ENCODE measurements at places on chromosomes 7 and 10.

- DNase-seq = peak; percentile 78
Measured at GRCh38 chr10:79286318-79286951, 60.8 kb upstream of the PPIF start.

GRCh38 chr7:155181768-155182167 is 111.6 kb downstream of the HTR5A start:
- DNase-seq = no peak

DNA sequence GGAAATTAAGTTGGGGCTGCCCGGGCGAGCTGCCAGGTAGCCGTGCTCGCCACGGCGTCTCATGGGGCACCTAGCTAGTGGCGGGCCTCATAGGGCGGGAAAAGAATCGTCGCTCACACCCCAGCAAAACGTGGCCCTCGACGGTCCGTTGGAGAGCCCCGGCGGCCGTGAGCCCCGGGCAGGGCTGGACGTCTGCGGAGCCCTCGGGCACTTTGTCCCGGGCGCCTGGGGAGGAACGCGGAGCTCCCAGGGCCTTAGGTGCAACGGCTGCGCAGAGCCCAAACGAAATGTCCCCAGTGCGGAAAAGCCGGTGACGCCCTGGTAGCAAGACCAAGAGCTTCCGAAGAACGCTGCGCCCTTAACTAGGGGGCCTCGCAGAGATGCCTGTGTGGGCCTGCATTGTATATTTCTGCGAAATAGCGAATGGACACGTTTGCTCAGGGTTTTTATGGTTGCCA is 866 bp upstream of the SFMBT2 start:
- DNase-seq = peak; percentile 31

DNA sequence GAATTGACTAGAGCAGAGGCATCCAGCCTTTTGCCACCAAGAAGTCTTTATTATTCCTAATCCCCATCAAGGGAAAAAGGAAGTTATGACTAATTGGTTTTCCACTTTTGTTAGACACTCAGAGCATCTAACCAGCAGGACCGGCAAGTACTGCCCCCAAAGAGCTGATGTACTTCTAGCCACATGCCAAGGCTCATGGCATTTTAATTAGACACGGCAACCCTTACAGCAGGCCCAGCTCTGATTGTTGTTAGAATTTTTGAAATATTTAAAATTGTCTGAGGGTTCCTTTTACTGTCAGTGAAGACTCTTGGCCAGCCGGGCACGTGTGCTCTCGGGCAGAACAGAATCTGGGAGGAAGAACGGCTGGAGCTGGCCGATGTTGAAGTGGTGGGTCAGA is 114.8 kb downstream of the SPAG6 start:
- DNase-seq = no peak

- DNase-seq = no peak
Measured at GRCh38 chr10:27481486-27481885, 22.6 kb upstream of the RAB18 start.

GRCh38 chr7:110600956-110601355 is 490.0 kb upstream of the LRRN3 start:
- no peak for DNase-seq

DNA sequence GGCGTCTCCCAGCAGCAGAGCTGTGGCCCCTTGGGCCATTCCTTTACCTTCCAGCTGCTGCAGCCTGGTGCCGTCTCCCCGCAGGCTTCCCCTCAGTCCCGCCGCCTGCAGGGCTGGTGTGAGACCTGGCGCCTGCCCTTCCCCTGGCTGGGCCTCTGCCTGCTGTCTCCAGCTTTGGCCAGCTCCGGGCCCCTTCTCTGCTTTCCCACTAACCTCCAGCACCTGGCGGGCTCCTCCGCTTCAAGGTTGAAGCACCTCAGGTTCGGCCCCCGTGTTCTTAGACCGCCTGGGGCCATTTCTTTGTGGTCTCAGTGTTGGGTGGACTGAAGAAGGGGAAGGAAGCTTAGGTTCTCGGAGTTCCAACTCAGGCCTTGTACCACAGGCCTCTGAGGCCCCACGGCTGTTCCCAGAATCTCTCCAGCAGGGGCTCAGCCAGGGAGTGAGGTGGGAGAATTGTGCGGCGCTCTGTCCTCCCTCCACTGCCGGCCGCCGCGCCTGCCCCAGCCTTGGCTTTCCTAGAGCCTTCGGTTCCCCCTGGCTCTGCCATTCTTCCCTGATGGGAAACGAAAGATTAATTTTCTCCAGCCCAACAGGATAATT is 30.3 kb downstream of the GBX1 start:
- DNase-seq = no peak

- no peak for DNase-seq
Measured at GRCh38 chr10:69329721-69330178, 51.5 kb downstream of the HK1 start.

DNA sequence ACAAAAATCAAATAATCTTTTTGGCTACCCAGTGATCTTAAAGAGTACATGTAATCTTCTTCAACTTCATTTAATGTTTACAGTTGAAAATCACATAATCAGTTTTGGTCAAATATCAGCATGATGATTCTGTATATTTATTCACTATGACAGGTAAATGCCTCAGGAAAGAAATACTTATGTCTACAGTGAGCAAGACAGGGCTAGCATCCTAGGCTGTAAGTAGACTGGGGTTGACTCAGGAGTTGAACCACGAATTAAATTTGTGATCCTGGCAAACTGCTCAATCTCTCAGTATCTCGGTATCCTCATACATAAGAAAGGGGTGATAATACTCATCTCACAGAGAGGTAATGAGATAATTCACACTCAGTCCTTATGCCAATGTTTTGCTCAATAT is 71.8 kb downstream of the SEMA3D start:
- DNase-seq = no peak

GRCh38 chr7:136446751-136447150 is 421.7 kb upstream of the CHRM2 start:
- no peak for DNase-seq

DNA sequence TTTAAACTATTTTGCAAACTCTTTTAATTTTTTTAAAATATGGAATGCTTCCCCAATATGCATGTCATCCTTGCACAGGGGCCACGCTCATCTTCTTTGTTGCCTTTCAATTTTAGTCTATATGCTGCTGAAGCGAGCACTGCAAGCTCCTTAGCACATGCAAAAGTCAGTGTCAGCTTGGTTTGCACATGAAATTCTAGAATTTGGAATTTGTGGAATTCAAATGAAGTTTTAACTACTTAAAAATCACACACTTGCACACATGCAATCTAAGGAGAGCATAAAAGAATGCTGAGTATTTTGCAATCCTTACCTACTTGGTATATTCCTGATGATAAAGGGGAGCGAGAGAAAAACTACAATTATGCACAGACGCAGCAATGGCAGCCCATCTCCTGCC is 78.3 kb upstream of the ATP6V0A4 start:
- no peak for DNase-seq

GRCh38 chr7:77699056-77699455 is 2.8 kb downstream of the RSBN1L start:
- no peak for DNase-seq

GRCh38 chr7:38129579-38129978 is 48.5 kb upstream of the STARD3NL start:
- DNase-seq = no peak

DNA sequence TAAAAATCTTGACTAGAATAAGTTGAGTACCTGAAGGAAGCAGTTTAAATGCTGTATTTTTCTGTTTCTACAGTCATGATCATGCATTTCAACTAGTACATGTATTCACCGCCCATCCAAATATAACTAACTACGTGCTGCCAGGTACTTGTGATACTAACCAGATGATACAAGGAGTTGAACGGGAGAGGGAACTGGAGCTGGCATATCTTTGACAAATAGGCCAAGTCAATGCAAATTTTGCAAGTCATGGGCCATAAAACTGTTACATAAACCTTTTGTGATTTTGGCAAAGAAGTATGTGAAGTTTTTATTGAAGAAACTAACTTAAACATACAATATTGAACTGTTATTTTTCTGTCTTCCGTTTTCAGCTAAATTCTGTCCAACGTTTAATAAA is 14.5 kb downstream of the NUP42 start:
- no peak for DNase-seq

DNA sequence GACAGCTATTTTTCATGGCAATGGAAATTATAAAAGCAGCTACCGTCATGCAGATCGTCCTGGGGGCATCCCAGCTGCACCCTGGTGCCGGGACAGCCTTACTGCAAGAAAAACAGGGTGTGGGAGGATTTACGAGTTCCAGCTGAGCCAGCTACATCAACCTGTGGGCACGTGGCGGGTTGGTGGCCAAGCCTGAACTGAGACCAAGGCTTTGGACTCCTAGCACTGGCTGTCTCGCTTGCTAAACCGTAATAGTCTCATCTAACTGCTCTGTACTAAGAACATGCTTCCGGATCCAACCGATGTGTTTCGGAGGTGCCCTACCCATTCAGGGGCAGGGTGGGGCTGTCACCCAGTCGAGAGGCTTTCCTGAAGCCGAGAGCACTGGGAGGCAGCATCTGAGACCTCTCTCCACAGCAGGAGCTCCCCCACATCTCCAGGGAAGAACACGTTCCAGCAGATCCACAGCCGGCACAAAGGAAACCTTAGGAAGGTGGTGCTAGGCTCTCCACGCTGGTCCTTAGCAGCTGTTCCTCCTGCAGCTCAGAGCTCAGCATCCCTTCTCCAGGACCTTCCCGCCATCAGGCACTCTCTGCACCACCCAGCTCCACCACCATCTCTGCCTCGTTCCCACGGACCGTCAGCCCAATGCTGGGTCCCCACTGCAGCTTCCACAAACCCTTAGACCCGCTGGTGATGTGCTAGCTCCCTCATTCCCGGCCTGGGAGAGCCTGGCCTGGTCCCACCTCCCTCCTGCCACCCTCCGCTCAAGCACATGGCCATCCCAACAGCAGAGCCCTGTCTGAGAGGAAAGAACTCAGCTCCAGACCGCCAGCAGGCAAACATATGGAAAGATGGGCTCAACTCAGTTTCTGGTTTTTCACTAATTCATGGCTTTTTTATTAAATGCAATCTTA is 158.5 kb downstream of the PTPRN2 start:
- DNase-seq = no peak

GRCh38 chr10:80164596-80164995 is 32.1 kb downstream of the PLAC9 start:
- DNase-seq = no peak

- no peak for DNase-seq
Measured at GRCh38 chr7:46139079-46139478, 218.0 kb upstream of the IGFBP3 start.

GRCh38 chr7:137386966-137387365 is 43.4 kb upstream of the PTN start:
- no peak for DNase-seq

DNA sequence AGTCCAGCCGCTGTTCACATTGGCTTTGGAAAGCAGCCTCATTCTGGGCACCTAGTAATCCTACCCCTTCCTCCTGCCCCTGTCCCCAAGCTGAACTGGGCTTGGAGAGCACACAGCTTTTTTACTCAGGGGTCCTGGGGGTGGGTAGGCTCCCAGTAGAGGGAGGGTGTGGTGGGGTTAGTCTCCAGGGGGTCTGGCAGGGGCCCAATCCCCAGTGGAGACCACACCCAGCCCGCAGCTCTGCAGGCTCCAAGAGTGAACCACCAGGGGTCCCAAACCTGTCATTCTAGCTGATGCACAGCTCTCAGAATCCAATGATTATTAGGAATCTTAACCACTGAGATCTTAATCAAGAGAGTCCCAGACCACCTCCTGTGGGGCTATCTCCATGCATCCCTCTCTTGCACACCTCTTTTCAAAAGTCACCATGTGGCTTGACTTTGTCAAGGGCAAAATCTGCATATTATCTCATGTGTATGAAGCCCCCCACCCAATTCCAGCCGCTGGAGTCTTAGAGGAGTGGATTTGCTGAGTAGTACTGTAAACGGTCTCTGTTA is 2.7 kb downstream of the HOXA11 start:
- no peak for DNase-seq

- no peak for DNase-seq
Measured at GRCh38 chr7:1355568-1356340, 103.5 kb downstream of the MICALL2 start.

GRCh38 chr7:148356303-148356702 is 234.3 kb upstream of the C7orf33 start:
- DNase-seq = no peak

DNA sequence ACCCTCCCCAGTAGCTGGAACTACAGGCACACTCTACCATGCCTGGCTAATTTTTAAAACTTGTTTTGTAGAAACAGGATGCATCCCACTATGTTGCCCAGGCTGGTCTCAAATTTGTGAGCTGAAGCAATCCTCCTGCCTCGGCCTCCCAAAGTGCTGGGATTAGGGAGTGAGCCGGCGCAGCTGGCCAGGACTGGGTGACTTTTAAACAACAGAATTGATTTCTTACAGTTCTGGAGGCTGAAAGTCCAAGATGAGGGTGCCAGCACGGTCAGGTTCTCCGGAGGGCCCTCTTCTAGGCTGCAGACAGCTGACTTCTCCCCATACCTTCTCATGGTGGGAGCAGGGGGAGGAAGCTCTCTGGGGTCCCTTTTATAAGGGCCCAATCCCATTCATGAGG is 75.2 kb upstream of the CHST15 start:
- DNase-seq = no peak

DNA sequence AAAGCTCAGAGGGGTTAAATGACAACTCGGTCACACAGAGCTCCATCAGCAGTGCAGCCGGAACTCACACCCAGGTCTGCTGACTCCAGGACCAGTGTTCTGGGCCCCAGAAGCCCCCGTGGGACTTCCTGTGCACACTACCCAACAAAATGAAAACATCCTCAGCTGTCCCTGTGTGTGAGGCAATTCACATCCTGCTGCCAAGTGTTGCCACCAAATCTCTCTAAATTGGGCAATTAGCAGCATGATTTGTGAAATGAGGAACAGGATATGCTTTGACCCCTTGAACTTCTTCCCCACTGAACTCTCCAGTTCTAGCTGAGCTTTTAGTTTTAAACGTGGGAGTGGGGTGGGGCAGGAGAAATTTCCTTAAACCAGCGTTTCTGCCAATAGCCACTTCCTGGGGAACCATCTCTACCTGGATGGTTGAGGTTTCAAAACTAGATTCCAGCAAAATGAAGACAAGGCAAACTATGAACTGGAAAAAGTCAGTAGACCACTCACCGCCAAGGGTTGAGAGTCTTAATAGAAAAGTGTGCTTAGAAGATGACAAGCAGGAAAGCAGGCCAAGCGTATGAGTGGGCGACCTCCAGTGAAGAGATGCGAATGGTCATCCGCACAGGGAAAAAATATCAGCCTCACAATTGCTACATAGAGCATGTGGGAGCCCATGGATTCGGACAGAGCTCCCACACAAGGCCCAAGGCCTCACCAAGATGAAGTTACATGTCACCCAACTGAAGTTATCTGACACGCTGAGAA is 51.9 kb upstream of the CHST15 start:
- DNase-seq = no peak

DNA sequence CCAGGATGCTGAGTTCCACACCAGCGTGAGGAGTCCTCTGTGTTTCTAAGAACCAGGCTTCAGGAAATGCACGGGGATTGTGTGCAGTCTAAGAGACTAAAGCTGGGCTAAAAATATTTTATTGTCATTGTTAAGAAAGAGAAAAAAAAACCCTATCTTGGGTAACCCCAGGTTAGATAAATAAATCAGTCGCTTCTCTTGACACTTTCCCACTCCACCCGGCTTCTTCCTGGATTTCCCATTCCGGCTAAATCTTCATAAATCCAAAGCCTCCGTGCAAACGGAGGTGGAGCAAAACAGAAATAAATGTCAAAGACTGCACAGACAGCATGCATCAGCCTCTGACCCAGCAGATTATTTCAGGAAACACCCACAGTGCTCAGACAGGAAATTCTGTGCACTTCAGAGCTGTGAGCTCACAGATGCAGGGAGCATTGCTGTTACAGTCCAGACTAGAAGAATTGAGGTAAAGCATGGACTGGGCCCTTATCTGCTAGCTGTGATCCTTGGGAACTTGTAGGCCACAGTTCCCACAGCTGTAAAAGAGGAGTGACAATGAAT is 44.8 kb upstream of the GRID1 start:
- peak; percentile 36 for DNase-seq
